NCI-H1694 (cell line): ENCODE measurements at places on chromosomes 11 and 22.
A peak's percentile ranks its signal among the peaks of the same experiment; 100 is the strongest.

DNA sequence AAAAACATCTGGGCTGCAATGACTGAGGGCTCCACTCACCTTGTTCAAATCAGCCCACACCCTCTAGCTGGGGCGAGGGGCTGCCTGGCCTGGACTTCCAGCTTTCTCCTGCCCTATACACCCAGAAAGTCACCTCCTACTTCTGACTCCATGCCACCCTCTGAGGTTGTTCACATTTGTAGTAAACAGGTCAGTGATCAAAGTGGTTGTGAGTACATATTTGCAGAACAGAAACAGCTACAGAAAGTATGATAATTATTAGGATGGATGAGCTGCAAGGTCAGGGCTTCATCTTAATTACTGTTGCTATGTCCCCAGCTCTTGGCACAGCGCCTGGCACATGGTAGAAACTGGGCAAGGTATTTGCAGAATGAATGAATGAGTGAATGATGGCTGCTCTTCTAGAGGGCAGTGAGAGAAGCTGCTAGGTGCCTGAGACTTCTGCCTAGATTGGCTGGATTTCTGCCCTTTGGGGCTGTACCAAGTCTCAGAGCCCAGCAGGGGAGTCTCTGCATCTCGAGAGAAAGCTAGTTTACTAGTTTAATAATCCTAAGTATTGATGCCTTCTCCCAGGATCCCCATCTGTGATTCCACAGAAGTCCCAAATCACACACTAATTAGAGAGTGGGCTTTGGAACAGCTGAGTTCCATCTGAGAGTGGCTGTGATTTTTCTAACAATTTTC is 36.0 kb downstream of the SYT13 start:
- DNase-seq, result no peak

DNA sequence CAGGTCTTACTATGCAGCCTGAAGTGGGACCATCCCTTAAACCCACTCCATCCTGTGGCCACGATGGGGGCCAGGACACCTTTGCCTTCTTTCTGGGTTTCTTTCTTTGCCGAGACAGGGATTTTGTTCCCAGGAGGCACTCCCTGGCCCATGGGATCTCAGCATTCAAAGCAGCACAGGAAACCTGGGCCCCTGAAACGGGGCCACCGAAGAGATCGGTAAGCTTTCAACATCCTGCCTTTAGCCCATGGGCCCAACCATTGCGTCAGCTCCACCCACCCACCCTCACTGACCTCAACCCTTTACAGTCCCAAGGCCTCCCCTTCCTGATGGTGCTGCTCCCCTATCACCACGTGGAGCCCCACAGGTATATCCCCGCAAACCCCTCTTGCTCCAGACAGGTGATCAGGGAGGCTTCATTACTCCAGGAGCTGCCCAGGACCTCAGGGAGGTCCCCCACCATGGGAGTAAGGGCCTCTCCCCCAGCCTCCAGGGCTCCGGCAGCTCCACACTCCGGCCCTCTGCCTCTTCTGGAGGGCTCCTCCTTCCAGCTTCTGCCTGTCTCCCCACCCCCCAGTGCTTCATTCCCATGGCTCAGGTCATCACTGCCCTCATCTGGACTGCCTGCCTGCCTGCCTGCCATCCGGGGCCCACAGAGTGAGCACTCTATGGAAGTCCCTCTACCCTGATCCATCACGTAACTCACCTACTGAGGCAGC is 42.0 kb upstream of the TUB start:
- DNase-seq, result no peak

DNA sequence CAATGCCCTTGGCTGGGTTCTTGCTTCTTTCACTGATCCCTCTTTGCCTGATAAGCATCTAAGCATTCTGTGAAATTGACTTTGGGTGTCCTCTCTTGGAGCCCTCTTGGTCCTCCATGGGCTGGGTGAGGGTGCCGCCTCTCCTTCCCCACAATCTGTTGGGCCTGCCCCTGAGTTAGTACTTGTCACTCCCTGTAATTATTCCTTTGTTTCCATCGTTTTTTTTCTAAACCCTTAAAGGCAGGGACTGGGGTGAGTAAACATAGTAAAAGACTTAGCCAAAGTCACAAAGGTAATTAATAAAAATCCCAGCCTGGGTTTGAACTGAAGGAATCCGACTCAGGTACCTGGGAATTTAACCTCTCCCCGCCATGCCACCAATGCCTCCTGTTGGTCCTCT is 188.1 kb downstream of the MYO18B start:
- DNase-seq, result no peak

DNA sequence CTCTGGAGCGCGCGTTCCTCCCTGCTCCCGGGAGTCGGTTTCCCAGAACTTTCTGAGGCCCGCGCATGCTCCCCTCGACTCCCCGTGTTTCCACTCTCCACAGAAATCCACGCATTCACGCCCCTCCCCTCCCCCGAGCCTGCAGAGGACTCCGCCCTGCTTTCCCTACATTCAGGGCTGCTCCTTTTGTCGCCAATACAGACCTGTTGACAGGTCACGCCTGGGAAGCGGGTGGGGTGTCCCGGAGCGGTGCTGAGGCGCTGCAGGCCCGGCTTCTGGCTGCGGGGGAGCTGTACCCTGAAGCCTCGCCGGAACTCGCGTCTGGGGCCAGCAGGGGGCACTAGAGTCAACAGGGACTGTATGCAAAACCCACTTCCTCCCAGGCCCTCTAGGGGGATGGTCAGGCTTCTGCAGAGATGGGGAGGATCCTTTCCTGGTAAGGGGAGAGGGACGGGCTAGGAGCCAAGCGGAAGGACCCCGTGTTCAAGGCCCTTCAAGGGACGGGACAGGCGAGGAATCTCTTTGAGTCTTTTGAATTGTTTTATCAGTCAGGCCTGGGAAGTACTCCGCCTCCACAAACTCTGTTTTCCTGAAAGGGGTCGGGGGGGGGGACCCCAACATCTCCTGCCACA is at the start of gene PRAME:
Gene PRAME (minus strand): TSS at position 294 of the 632 bp plus-strand sequence. CDS start 2,433 bp downstream, outside the sequence.
- peak; percentile 81 for DNase-seq

- no peak for DNase-seq
Measured at GRCh38 chr11:111237926-111238325, 7.6 kb upstream of the POU2AF2 start.

GRCh38 chr22:41968601-41969000 is 642 bp upstream of the SEPTIN3 start:
- DNase-seq, result no peak

DNA sequence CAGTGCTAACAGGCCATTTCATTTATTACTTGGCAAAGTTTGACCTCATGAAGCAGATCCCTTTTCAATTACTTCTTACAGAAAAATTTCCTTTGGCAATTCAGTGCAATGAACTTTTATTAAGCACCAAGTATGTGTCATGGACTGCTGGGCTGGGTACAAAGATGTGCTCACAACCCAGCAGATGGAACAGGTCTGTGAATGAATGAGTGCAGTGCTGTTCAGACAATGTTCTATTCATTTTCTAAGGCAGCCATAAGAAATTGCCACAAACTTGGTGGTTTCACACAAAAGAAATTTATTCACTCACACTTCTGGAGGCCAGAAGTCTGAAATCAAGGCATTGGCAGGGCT is 428.5 kb downstream of the SOX6 start:
- DNase-seq, result no peak

- DNase-seq, result no peak
Measured at GRCh38 chr22:46408568-46409506, 73.3 kb downstream of the TRMU start.

DNA sequence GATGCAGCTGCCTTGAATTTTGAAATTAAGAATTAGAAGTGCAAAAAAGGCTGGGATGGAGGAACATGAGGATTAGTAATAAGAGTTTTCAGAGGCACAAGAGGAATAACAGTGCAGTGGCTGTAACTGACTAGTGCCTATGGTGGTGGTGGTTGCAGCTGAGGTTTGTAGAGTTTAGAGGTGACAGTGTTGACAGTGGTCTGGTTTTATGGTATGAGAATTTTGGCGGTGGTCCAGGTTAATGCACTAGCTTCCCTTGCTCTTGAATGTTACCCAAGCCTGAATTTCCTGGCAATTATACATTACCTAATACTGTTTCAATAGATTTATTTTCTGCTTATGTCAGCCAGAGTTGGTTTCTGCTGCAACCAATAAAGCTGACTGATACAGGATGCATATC is 112.8 kb upstream of the C11orf87 start:
- DNase-seq, result no peak

DNA sequence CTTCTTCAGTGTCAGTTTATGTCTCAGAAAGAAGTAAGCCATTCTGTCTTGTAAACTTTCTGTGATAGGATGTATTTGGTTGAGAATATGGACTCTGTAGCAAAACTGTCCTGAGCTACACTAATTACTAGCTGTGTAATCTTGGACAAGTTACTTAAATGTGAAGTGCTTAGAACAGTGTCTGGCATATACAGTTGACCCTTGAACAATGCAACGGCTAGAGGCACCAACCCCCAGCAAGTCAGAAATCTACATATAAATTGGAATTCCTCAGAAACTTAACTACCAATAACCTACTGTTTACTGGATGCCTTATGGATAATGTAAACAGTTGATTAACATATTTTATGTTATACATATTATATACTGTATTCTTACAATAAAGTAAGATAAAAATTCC is 68.7 kb upstream of the GRK2 start:
- DNase-seq, result no peak

DNA sequence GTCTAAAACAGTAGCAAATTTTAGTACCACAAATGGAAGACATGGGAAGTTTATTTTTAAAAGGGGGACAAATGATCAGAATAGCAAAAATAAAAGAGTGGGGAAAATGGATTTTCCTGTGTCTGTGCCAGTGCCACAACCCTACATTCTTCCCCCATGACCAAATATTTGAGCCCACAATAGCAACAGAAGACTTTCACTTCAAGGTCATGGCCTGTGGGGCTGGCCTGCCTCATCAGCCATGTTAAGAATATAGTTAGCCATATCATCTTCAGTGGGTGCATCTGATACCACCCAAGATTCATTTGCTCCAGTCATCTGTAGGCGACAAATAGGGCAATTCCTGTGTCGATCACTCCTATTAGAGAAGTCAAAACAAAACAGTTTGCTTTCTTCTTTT is 26.3 kb downstream of the RNF141 start:
- no peak for DNase-seq

DNA sequence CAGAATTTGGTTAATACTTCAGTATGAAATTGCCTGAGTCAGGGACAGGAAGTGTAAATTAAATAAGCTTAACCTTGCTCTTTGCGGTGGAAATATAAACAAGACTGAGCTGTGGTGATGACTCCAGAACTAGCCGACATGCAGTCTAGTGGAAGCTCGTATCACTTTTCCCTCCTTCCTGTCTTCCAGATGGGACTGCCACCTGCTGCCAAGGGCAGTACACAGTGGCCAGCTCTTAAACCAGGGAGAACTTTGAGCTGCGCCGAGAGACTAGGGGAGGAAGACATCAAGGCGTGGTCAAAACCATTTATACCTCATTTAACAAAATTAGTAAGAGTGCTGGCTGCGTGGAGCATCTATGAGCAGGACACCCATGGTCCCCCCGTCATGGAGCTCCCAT is 31.3 kb upstream of the CTTN start:
- DNase-seq, result no peak

GRCh38 chr11:63564784-63565350 is 1.7 kb upstream of the PLAAT2 start:
- no peak for DNase-seq

DNA sequence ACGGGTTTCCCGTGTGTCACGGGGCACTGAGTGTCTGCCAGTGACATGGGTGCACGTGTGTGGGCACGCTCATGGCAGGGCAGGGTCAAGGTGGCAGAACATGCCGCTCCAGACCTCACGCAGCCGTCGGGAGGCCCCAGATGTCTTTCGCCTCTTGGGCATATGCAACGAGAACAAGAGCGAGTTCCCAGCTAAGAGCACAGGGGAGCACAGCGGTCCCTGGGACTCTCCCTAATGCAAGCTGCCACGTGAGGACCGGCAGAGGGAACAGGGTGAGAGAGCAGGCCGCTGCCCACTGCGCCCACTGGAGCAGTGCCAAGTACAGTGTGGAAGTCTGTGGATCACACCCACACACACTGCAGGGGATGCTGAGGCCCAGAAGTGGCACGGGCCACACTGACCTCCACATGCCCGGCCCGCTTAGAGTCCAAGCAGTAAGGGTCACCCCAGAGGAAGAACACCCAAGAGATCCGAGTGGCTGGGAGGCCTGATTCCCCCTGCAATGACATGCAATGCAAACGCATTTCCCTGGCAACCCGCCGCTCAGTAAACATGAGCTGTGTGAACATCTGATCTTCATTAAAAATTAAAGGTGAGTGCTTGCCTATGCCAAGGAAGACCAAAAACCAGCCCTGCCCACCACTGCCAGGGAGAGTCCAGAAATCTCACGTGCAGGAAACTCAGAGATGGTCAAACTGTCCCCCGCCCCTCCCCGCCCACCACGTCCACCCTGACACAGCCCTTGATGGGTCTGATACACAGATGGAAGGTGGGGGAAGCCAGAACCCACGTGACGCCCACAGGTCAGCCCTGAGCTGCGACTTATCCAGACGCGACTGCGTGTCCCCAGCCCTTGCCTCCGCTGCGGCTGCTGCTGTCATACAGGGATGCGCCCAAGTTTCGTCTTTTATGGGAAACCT is 11.7 kb downstream of the CERK start:
- peak; percentile 46 for DNase-seq

GRCh38 chr11:128424851-128425285 is 162.5 kb downstream of the ETS1 start:
- no peak for DNase-seq

DNA sequence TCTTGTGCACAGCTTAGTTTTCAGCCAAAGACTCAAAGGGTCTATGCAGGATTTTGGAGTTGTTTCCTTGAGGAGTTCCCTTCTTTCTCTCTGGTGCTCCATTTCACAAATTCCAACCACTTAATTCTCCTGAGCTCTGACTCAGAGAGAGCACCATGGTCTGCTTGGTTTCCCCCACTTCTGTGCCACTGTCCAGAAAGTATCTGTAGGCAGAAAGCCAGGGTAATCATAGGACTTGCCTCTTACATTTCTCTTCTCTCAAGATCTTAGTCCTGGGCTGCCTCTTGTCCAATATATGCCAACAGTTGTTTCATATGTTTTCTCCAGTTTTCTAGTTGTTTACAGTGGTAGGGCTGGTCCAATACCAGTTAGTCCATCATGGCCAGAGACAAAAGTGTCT is 6.4 kb upstream of the MRGPRD start:
- no peak for DNase-seq

DNA sequence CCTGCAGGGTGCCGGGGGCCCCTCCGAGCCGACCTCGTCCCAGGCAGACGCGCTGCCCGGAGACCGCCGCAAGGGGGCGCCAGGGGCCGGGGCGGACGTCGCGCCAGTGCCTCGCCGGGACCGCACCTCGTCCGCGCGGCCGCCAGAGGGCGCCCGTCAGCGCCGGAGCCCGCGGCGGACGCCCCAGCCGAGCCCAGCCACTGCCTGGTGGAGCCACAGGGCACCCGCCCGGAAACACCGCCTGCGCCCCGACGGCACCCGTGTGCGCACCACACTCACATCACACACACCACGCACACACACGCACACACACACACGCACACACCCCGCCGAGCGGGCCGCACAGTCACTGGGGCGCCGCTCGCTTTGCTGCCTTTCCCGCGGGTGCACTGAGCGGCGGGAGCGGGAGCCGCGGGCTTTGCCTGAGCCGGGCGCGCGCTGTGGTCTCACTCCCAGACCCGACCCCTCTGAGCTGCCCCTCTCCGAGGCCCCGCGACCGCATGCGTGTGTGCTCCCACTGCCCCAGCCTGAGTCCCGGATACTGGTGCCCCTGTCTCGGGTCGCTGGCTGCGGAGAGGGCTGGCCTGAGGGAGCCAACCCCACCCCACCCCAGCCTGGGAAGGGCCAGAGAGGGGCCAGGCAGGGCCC is 449.3 kb downstream of the OPCML start:
- no peak for DNase-seq

GRCh38 chr22:35301372-35301874 is 1.7 kb downstream of the TOM1 start:
- DNase-seq, result no peak
